ENCODE measurements at places on chromosomes 2 and 18.

- no peak overlapping the region for H3K4me3 ChIP-seq
- H3K27me3 ChIP-seq: no peaks in the 10 kb centered on the region
- no peak overlapping the region for H3K27ac ChIP-seq
- no peak for DNase-seq
Measured at GRCh38 chr2:181446985-181447384, 10.2 kb upstream of the ITGA4 start.

- H3K27ac ChIP-seq: no peak overlapping the region
- no peaks in the 10 kb centered on the region for H3K36me3 ChIP-seq
- no peaks in the 10 kb centered on the region for H3K4me1 ChIP-seq
- H3K4me3 ChIP-seq: no peak overlapping the region
Measured at GRCh38 chr2:218970894-218971293, 11.4 kb downstream of the CDK5R2 start.

- H3K27ac ChIP-seq: no peak overlapping the region
- no peaks in the 10 kb centered on the region for H3K27me3 ChIP-seq
- H3K4me3 ChIP-seq: no peak overlapping the region
- no peaks in the 10 kb centered on the region for H3K4me1 ChIP-seq
Measured at GRCh38 chr2:205347899-205348298, 334.4 kb upstream of the NRP2 start.

- no peaks in the 10 kb centered on the region for H3K27me3 ChIP-seq
- no peaks in the 10 kb centered on the region for H3K36me3 ChIP-seq
- DNase-seq: no peak
- H3K4me3 ChIP-seq: no peak overlapping the region
Measured at GRCh38 chr2:195695002-195695631, 38.1 kb downstream of the SLC39A10 start.

- H3K36me3 ChIP-seq: no peaks in the 10 kb centered on the region
- DNase-seq: peak; percentile 91
- peak overlapping the region; percentile 70 for H3K27ac ChIP-seq
- peaks cover 36% of the 10 kb centered on the region for H3K27me3 ChIP-seq
- peak overlapping the region; percentile 47 for H3K4me3 ChIP-seq
- H3K4me1 ChIP-seq: peaks cover 9% of the 10 kb centered on the region
Measured at GRCh38 chr2:38076710-38077430, 919 bp upstream of the CYP1B1 start.

DNA sequence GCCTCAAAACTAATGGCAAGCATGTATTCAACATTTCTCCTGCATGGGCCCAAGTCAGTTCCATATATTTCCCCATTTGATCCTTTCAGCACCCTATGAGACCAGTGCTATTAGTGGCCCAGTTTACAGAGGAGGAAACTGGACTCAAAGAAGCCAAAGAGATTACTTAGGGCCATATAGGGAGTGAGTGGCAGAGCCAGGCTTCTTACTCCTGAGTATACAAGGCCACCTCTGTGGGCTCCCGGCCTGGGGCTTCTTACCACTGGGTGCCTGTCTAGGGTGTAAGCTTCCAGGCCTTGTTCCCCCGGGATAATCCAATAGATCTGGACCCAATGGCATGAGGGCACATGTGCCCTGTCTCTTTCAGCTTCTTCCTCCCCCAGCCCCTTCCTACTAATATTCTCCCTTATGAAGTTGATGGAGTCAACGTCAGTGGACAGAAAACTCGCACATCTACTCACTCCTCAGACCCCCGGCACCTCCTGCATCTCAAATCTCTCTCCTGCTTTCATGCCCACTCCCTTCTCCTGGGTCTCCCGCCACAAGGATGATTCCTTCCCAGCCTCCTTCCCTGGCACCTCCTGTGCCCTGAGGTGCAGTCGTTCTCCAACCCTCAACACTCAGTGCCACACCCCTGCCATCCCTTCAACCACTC is 222.6 kb downstream of the ANAPC1 start:
- peaks cover 37% of the 10 kb centered on the region for H3K4me1 ChIP-seq
- DNase-seq: no peak
- no peaks in the 10 kb centered on the region for H3K27me3 ChIP-seq
- H3K27ac ChIP-seq: peak overlapping the region; percentile 41
- H3K36me3 ChIP-seq: no peaks in the 10 kb centered on the region
